Stimulated activated CD4-positive, alpha-beta T cell treated with anti-CD3 and anti-CD28 coated beads, Interleukin-1b, Interleukin-23, amount 100 ng/mL, for 48 hours (primary cell): ENCODE measurements at places on chromosomes 16 and 17.

GRCh38 chr16:20064931-20065330, 8.8 kb downstream of the GPR139 start:
- DNase-seq, result no peak

- no peak for DNase-seq
These were observed 337.5 kb downstream of the SOX9 start for GRCh38 chr17:72458301-72458700.

DNA sequence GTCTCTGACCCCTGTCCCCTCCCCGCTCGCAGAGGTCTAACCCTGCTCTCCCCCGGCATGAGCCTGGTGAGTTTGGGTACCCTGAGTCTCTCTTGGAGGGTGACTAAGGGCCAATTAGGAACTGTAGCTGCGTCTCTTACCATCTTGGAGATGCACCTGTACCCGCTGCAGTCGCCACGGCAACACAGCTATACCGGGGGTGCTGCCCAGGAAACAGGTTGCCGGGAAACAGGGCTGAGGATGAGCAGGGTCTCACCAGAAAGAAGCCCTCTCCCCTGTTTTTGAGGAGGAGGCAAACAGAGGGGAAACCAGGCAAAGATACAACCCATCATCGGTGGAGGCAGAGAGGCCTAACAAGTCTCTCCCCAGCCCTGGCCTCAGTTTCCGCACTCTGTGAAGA, 140.2 kb downstream of the TMEM132E start:
- DNase-seq, result no peak

DNA sequence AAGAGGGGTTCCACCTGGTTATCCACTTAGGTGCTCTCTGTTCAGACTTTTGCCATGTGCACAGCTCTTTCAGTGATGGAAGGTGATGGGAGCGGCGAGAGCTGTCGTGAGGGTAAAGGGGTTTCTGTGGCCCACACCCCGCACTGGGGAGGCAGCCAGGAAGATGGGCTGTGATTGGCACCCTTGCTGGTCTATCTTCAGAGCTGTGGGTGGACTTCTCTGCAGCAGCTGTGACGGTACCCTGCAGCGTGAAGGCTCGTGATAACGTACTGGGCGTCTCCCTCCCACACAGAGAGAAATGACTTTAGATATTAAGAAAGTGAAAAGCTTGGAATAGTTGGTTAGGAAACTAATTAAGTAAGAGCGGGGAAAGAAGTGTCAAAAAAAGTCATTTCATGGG, 45.8 kb downstream of the MPRIP start:
- no peak for DNase-seq

GRCh38 chr16:24094660-24095059, 161.5 kb upstream of the CACNG3 start:
- DNase-seq, result no peak

GRCh38 chr16:56970934-56971767, 9.4 kb downstream of the CETP start:
- no peak for DNase-seq

GRCh38 chr17:61366715-61367413, 32.8 kb upstream of the TBX2 start:
- no peak for DNase-seq

DNA sequence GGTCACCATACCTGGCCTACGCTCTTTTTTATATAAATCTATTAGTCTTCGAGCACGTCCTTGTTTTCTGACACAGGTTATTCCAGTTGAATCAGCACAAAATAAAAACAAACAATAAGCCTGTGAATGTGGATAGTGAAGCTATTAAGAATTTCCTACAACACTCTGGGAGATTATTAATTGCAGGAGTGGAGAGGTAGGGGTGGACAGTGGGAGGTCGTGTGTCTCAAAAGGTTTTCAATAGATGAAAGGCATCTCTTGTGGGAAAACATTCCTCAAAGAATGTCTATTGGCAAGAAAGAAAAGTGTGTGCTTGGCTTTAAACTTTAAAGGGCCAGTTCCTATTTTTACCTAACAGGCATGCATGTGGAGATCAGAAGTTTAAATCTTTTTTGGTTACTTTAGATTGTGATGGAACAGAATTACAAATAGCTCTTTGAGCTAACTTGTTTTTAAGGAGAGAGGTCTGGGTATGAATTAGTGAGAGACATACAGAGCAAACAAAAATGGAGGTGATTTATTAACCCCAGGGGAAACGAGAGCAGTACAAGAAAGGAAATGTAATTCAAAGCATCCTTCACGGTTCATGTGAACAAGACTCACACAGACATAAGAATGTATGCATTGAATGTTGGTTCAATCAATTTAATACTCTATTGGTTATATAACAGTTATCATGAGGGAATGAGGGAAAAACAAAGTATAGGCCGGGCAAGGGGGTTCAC, 9.0 kb downstream of the SMYD4 start:
- DNase-seq, result no peak

GRCh38 chr16:29908719-29909220, 8.5 kb downstream of the ASPHD1 start:
- no peak for DNase-seq

DNA sequence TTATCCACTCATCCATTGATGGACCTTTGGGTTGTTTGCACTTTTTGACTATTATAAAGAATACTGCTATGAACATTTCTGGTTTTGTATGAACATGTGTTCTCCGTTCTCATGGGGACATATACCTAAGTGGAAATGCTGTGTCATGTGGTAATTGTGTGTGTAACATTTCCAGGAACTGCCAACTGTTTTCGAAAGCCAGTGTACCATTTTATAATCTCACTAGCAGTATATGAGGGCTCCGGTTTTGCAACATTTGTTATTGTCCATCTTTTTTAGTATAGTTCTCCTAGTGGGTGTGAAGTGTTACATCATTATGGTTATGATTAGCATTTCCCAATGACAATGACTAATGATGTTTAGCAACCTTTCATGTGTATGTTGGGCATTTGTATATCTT, 5.1 kb upstream of the TRIM25 start:
- DNase-seq, result no peak

DNA sequence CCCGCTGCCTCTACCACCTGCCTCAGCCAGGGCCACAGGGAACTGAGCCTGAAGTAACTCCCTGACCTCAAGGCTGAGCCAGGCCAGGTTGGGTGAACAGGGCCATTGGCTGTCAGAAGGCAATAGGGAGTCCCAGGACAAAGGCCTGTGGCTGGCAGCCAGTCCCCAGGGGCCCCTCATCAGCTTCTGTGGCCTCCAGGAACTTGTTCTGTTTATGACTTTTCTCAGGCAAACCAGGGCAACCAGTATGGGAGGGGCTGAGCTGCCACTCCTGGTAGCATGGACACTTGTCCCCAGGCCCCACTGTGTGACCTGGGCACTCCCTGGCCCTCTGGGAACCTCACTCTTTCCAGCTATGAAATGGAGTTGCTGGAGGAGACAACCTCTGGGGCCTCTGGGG, 40.1 kb downstream of the CPNE2 start:
- no peak for DNase-seq

DNA sequence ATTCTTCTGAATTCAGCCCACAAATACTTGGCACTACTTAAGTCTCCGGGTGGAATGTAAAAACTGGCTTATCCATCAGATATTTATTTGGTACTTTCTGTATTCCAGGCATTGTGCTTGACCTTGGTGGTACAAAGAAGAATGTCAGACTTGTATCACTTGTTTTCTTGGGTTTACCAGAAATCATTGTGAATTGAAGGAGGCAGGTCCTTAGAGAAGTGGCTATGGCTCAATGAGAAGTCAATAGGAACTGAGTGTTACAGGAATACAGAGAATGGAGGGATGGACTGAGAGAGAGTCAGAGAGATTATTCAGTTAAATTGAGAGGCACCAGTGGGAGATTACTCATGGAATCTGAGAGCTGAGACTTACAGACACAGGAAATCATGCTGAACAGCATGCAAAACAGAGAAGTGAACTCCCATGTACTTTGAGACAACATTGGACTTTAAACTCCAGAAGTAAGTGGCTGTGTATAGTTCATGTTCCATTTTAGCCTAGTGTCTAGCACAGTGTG, 704.1 kb downstream of the CDH11 start:
- DNase-seq, result no peak

DNA sequence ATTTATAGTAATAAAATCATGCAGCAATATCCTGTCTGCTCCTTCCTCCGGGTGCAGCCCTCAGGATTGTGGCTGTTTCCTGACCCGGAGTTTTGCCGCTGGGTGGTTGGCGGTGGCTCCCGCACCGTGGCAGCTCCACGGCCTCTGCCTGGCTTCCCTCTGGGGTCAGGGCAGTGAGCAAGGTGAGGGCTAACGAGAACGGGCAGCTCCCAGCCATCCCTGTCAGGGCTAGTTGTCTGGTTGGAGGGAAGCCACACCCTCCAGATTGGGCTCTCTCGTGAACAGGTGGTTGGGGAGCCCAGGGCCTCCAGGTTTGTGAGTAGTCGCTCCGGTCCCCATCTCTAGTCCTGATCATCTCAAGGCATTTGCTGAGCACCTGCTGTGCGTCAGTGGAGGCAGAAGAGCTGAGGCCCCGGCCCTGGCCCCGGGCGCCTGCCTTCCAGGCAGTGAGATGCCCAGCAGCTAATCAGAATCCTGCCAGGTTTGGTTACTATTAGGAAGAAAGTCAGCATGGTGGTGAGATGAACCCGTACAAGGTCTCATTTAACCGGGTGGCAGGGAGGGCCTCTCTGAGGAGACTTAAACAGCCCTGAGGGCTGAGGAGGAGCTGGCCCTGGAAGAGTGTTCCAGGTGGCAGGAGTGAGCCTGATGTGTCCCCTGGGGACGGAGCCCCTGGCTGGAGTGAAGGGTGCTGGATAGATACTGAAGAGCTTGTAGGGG, 2.3 kb upstream of the NUDT16L1 start:
- no peak for DNase-seq

DNA sequence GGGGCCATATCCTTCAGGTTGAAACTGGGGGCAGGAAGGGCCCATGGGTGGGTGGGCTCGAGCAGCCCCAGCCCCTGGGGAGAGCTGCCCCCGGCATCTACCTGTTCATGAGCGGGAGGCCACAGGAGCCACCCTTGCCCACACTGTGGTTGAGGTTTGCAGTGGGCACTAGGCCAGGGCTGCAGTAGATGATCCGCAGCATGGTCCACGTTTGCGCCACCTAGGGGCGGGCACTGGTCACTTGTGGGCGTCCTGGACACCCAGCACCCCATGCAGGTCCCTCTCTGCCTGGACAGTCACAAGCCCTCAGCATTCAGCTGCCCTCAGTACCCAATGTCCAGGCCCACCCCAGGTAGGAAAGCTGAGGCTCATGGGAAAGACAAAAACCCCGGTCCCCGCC, 1.8 kb upstream of the JMJD8 start:
- DNase-seq, result no peak

DNA sequence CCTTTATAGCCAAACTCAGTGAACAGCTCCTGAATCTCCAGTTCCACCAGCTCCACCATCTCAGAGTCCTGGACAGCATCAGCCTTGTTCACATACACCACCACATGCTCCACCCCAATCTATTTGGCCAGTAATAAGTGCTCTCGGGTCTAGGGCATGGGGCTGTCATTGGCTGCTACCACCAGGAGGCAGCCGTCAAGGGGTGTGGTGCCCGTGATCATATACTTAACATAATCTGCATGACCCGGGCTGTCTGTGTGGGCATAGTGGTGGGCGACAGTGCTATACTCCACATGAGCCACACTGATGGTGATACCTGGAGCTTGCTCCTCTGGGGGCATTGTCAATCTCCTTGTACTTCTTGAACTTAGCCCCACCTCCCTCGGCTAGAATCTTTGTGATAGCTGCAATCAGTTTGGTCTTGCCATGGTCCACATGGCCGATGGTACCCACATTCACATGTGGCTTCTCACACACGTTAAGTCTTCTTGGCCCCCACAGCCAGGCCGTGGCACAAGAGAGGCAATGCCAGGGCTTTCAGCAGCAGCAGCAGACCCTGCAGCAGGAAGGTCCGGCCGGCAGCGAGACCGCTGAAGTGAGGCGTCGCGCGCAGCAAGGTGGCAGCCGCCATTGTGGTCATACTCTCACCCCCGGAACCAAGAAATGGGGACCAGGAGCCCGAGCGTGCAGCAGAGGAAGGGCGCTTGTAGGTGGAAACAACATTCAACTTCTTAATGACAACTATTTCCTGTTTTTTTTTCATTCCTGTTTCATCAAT, 210.3 kb upstream of the WSB1 start:
- no peak for DNase-seq

DNA sequence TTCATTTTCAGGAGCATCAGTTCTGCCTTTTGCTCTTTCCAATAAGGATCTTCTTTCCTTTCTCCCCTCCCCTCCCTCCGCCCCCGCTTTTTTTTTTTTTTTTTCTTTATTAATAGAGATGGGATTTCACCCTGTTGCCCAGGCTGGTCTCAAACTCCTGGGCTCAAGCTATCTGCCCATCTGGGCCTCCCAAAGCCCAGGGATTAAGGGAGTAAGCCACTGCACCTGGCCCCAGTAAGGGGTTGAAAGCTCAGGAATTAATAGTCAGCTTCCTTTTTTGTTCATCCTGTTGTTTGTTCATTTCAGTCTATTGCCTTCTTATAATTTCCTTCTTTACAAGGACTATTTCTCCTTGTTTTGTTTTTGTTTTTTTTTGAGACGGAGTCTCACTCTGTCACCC, 7.9 kb upstream of the C17orf58 start:
- DNase-seq, result no peak

- DNase-seq, result no peak
These were observed 6.8 kb downstream of the CCL7 start for GRCh38 chr17:34276826-34277225.

GRCh38 chr17:3565143-3565542, 7.5 kb upstream of the TRPV3 start:
- no peak for DNase-seq

DNA sequence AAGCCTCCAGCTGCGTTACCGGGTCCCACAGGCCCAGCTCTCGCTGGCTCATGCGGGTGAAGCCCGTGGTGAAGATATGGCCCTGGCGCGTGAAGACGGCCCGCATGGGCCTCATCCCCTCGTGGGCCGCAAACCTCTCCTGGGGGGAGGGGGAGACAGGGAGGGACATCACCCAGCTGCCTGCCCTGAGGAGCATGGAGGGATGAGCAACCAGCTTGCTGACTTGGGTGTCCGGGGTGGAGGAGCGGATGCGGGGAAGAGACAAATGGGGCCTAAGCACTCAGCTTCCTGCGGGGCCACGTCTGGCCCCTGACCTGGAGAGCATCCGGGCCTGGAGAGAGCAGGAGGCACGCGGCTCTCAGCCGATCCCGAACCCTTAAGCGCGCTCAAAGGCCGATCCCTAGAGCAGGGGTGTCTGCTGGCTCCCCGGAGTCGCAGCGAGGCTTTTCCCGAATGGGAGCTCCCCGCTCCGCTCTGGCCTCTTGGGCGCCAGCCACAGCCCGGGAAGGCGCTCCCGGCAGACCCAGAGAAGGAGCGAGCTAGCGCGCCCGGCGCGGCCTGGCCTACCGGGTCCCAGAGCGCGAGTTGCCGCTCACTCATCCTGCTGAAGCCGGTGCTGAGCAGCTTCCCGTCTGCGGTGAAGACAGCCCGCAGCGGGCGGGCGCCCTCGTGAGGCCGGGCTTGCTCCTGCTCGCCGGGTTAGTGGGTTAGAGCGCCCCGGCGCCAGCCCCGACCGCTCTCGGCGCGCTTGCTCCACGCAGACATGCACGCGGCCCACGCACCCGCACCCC, 5.0 kb downstream of the CORO6 start:
- peak; percentile 89 for DNase-seq

GRCh38 chr17:46031920-46032319, 32.9 kb downstream of the STH start:
- no peak for DNase-seq

GRCh38 chr17:4574448-4575045, 9.8 kb upstream of the SMTNL2 start:
- DNase-seq, result no peak
